ENCODE measurements at places on chromosomes 6 and 20. TPM values are rescaled to one million over a fixed set of nuclear protein-coding genes. Genes with fewer than 3 reads are reported as not detected.

SLC32A1 gene
- total RNA-seq = 8.2 TPM

HLA-DRA gene
- 40.0 TPM for total RNA-seq

BMP7 gene
- 29.6 TPM for total RNA-seq

MRAP2 gene
- total RNA-seq = 5.9 TPM

RIPPLY2 gene
- total RNA-seq = 2.7 TPM

EFHC1 gene
- total RNA-seq = 77.2 TPM

PRDM13 gene
- total RNA-seq = 16.6 TPM

LIME1 gene
- 16.5 TPM for total RNA-seq

ADTRP gene
- 13.3 TPM for total RNA-seq

PTCRA gene
- not detected for total RNA-seq

CAGE1 gene
- not detected for total RNA-seq

PAK5 gene
- 12.2 TPM for total RNA-seq

CLPSL2 gene
- not detected for total RNA-seq

PTPRT gene
- total RNA-seq = 12.1 TPM

KIF25 gene
- not detected for total RNA-seq

UBE2C gene
- 15.3 TPM for total RNA-seq

PMEPA1 gene
- 43.1 TPM for total RNA-seq

USP49 gene
- total RNA-seq = 21.3 TPM

GSTA4 gene
- total RNA-seq = 70.9 TPM
